Activated naive CD8-positive, alpha-beta T cell treated with anti-CD3 and anti-CD28 coated beads for 36 hours (primary cell): ENCODE measurements at places on chromosomes 5 and 9. TPM values are rescaled to one million over a fixed set of nuclear protein-coding genes. Genes with fewer than 3 reads are reported as not detected.

DNA sequence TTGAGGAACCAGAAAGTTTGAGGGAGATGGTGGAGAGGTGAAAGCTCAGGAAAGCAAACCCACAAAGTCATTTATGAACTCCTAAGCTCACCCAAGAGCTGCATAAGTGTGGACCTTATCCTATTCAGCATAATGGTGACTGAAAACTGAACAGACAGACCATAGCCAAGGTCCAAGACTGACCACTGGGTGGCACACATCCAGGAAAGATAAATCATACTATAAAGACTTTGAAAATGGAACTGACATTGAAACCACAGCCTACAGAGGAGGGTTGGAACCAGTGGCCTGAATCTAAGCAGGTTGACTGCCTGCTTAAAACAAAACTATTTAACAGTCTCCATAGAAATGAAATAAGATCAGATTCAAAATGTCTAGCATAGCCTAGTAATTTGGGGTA lies 121.0 kb upstream of the RGS7BP start:
- no peak for DNase-seq

- DNase-seq: no peak
Measured at GRCh38 chr5:34507933-34508332, 148.2 kb upstream of the RAI14 start.

DNA sequence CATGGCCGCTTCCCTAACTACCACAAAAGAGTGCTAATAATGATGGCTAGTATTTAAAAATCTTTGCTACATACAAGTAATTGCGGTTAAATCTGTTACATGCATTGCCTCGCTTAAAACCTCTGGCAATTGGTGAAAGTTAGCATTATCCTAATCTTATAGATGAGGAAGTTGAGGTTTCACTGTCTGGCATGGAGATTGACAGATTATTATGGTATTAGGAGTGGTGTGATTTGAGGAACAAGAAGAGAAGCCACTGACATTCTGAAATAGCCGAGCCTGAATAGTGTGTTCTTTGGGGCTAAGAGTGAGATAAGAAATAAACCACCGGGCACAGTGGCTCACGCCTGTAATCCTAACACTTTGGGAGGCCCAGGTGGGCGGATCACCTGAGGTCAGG lies 45.3 kb upstream of the DPYSL3 start:
- no peak for DNase-seq

GRCh38 chr9:7180247-7180646 lies 422.5 kb downstream of the KDM4C start:
- no peak for DNase-seq

GRCh38 chr5:113098378-113098777 lies 121.8 kb downstream of the DCP2 start:
- DNase-seq: no peak

GRCh38 chr5:107913494-107913893 lies 242.8 kb upstream of the EFNA5 start:
- DNase-seq: no peak

The IL7R gene
- 117 TPM for total RNA-seq

The PDCD1LG2 gene
- 0.08 TPM for total RNA-seq

The TAF11L10 gene
- total RNA-seq: not detected
